AG09309 (cell line): ENCODE measurements at places on chromosomes 7 and 10.

DNA sequence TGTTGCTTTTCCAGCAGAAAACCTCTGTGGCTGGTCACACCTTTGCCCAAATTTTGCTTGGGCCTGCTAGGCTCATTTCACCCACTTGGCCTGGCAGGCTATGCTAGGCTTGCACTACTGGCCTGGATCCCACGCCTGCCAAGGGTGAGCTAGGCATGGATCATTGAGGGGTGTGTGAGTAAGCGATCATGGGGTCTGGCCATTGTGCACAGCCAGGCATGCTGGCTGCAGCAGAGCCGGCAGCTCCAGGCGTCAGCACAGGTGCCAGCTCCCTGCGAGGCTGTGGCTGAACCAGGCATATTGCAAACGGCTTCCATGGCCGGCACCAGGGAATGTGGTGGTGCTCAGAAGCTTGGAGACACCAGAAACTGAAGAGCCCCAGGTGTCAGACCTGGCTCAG lies 19.2 kb downstream of the CFAP70 start:
- DNase-seq: no peak

DNA sequence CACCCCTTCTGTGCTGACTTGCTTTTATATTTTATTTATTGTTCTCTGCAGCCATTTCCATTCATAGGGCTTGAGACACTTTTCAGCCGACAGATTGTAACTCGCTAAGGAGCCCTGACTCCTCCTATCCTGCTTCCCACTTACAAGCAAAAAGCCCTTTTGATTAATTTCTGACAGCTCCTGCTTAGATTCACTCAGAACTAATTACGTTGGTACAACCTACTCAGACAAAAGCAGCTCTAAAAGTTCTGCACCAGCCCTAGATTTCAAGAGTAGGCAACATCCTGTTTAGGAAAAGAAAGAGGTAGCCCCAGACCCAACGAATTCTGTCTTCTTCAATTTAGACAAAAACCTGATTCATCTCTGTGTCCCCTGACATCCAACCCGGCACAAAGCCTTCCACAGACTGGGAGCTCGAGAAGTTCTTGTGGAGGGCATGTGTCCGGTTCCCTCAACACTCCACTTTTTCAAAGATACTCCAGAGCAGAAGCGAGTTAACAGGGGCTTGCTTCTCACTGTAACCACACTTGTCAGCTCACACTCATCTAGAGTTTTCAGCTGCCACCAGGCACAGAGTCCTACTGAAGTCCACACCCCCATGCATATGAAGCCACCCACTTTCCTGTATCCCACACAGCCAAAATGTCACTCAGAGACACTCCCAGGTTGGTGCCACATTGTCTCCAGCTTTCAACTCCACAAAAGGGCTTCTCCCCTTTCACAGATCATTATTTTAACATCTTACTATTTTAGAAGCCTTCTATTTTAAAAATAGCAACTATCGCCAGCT lies 113.6 kb upstream of the NFE2L3 start:
- no peak for DNase-seq

DNA sequence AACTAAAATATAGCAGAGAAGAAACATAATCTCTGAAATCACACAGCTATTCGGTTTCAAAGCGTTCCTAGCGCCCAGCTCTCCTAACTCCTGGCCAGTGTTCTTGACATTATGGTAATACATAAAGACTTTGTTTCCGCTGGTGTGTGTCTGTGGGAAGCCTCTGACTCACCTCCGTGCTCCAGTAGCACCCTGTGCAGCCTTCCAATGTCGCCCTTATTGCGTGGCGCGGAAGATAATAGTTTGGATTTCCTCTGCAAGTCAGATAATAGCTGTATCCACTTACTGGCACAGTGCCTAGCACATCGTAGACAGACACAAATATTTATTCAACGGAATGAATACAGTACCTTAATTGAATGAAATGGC lies 570 bp downstream of the BMS1 start:
- no peak for DNase-seq

DNA sequence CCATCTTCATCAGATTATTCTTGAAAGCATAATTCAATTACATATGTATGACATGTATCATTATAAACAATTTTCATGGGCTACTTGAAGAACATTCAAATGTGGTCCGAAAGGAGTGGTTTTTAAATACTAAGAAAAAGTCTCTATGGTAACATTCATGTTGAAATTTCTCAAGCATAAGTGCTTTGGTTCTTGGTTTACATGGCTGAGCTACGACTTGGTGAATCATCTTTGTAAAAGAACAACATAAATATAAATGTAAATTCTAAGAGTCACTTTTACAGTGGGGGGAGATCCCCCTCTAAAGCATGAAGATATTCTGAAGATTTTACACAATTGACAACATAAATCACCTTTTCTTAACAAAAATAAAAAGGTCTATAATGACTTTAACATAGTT lies 118.6 kb downstream of the MAGI2 start:
- no peak for DNase-seq

- DNase-seq: no peak
Measured at GRCh38 chr7:73418113-73418703, 15.4 kb upstream of the FZD9 start.

DNA sequence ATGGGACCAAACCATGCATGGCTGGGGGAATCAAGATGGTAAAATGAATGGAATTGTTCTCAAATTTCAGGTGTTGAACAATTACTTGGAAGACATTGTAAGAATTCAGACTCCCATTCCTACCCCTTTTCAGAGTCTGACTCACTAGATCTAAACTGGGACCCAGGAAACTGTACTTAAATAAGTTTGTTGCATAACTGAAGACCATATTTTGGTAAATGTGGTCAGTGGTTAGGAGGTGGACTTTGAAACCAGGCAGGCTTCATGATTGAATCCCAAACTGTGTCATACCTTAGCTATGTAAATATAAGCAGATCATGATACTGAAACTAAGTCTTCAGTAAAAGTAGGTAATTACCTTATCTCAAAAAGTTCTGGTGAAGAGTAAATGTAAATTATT lies 41.7 kb downstream of the ZWINT start:
- DNase-seq: no peak

DNA sequence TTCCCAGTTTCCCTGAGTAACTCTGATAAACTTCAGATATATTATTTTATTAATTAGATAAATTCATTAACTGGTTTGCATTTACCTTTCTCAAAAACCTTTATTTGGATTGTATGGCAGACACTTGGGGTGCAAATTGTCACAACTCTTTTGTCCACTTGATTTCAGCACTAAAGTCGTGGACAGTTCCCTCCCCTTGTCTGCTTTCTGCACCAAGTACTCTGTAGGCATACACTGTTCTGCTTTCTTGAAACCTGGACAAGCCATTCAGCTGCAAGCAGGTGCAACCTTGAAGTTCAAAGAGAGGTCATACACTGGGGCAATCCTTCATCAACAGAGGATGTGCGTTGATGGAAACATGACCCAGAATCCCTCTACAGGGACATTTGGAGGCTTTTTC lies 162.9 kb downstream of the ARL5B start:
- DNase-seq: no peak

- DNase-seq: no peak
Measured at GRCh38 chr7:66768865-66769832, 28.6 kb downstream of the RABGEF1 start.

DNA sequence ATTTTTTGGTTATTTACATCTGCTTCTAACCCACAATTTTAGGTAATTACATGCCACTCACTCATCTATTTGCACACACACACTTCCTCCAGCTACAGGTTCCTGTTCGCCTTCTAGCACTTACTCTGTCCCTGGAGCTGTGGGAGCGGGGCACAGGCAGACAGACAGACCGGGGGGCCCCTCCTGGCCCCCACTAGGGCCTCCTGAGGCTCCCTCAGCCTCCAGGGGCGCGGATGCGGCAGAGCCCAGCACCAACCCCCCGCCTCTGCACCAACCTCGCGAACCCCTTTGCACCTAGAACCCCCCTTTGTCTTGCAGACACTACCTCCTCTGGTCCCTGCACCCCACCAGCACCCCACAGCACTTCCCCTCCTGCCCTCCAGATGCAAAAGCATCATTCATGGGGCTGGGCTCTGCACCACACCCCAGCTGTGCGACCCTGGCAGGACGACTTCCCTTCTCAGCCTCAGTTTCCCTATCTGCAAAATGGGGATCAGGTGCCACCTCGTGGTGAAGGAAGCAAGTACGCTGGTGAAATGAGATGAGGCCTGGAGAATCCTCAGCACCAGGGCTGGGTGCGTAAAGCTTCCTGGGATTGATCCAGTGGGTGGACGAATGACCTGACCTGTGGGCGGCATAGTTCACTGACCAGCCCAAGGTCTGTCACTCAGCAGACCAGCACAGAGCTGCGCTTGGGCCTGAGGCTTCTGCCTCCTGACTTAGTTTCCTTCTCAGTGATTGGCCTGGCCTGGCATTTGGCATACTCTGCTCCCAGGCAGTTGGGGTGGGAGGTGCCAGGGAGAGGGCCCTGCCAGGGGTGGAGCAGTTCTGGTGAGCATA lies 37.9 kb downstream of the ELFN1 start:
- no peak for DNase-seq

- DNase-seq: no peak
Measured at GRCh38 chr7:3300221-3300650, 816 bp upstream of the SDK1 start.
